CD8-positive, alpha-beta T cell (primary cell): ENCODE measurements at places on chromosomes 7 and 10.

- no peak for DNase-seq
Observed at GRCh38 chr7:139523199-139523941, at the start of gene CLEC2L. CLEC2L (plus strand) TSS chr7:139523685; CDS start chr7:139523928, 243 bp downstream.

DNA sequence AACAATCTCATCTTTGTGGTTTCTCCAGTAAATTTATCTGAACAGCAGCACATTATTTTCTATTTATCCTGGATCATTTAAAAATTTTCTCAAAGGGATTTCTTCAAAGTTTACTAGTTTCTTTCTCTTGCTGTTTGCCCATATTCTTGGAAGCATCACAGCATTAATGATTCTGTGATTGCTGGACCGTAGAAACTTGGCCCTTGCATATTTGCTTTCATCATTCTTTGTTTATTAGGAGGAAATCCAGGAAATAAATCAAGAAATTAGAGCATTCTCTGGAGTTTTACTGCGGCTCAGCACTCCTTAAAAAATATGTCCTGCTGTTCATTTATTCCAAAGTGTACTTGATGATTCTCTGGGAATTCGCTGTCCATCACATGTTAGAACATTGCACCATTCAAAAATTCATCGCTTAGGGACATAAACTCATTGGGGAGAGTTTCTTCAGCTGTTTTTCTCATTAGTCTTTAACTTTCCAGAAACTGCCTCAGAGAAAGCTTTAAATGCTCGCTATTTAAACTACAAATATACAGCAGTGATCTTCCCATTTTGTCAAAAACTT, 264.0 kb upstream of the CDC14C start:
- DNase-seq: no peak

GRCh38 chr10:130111852-130112180, 1.2 kb upstream of the C10orf143 start:
- no peak for DNase-seq

DNA sequence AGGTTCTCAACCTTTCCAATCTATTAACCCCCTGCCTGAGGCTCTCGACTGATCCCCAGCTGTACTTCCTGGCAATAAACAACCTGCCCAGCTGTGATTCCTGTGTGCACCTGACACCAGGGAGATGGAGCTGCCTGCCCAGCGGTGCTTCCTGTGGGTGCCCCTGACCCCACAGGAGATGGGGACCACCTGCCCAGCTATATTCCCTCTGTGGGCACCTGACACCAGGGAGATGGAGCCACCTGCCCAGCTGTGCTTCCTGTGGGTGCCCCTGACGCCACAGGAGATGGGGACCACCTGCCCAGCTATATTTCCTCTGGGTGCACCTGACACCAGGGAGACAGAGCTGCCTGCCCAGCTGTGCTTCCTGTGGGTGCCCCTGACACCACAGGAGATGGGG, 184.0 kb downstream of the DIP2C start:
- no peak for DNase-seq

GRCh38 chr7:17530244-17530643, 231.8 kb downstream of the AHR start:
- DNase-seq: no peak

DNA sequence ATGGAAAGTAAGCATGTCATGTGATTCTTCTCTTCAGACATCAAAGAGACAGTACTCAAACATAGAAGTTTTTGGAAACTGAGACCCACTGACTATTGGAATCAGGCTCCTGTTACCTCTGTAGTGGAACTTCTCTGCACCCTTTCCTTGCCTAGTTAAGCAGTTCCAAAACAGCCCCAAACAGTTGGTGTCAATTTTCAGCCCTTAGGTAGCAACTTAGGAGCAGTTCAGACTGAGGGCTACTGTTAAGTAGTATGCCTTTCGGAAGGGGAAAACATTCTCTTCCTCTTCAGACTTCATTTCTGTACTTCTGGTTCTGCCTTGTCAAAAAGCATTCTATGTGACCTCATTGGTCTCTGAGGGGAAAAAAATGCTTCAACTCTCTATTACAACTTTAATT, 85.7 kb downstream of the ZNF277 start:
- no peak for DNase-seq

GRCh38 chr7:28466341-28466740, 54.0 kb downstream of the CREB5 start:
- no peak for DNase-seq

DNA sequence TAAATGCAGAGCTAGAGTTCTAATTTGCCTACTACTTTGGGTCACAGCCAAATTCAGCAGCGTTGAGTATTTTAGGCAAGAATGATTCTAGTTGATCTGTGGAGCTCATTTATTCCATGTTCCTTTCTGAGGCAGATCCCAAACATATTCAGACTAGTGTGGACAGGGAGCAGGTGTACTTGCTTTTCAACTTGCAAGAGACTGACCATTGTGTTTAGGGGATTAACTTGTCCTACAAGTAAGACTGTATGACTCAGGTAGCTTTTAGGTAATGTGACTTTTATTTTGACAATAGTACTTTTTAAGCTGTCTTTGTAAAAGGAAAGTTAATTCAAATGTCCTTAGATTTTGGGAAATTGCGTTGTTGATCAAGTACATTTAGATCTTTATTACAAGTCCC, 285.5 kb downstream of the TWIST1 start:
- no peak for DNase-seq
